Esophagus squamous epithelium (tissue), 5 donors: ENCODE measurements at places on chromosomes 3 and 15. TPM values are rescaled to one million over a fixed set of nuclear protein-coding genes. Genes with fewer than 3 reads are reported as not detected.
A peak's percentile ranks its signal among the peaks of the same experiment; 100 is the strongest.

DNA sequence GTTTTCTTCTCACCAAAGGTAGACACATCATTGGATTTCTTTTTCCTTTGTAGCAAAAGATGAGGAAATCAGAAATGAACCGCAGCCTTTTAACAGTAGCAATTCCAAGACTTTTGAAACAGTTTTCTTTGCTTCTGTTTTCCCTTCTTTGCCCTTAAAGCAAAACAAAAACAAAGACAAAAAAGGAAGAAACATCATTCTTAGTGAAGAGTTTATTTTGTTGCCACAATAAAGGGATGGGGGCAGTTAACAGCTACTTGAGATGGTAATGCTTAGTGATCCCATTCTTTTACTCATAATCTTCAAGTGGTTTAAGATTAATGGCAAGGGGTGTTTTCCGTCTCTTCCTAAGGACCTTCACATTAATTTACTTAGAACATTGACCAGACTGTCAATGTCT lies 218.8 kb downstream of the MEIS2 start:
- H3K4me3 ChIP-seq = no peak overlapping the region
- peaks cover 7% of the 10 kb centered on the region for H3K27me3 ChIP-seq
- no peaks in the 10 kb centered on the region for H3K36me3 ChIP-seq
- no peak overlapping the region for H3K27ac ChIP-seq

DNA sequence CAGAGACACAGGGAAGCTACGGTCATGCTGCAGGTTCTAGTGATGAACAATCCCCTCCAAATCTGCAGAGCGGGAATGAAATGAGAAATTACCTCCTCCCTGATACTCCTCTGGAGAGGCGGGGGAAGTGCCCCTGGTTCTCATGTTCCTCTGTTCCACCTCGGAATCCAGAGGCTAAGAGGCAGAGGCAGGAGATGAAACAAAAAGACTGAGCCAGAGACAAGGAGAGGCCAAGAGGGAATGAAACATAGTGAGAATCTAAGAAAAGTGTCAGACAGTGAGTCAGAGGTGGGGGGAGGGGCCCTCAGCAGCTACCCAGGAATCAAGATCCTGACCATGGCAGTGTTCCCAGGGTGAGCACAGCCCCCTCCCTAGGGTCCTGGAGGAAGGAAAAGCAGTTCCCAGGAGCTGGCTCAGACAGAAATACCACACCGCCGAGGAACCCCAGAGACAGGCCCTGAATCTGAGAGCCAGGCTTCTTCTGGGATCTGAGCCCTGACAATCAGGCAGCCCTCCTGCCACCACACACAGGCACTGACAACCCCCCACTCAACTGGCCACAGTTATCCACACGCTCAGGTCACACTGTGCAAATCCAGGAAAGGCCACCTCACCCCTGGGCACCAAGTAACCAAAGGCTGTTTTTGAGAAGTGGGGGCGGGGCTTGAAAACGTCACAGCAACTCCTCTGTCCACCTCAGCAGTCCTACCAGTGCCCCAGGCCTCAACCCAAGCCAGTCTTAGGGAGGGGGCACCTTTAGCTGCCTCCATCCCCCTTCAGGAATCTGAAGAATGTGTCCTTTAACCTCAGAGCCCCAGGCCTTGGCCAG lies 2.4 kb downstream of the CSRNP1 start:
- peak overlapping the region; percentile 98 for H3K27ac ChIP-seq
- peaks cover 62% of the 10 kb centered on the region for H3K4me1 ChIP-seq
- DNase-seq = no peak
- H3K36me3 ChIP-seq = peaks cover 7% of the 10 kb centered on the region
- H3K27me3 ChIP-seq = no peaks in the 10 kb centered on the region

GRCh38 chr3:69405067-69405466 lies 19.2 kb upstream of the FRMD4B start:
- no peaks in the 10 kb centered on the region for H3K27me3 ChIP-seq
- no peak for DNase-seq
- H3K4me1 ChIP-seq = peaks cover 15% of the 10 kb centered on the region
- H3K36me3 ChIP-seq = no peaks in the 10 kb centered on the region

DNA sequence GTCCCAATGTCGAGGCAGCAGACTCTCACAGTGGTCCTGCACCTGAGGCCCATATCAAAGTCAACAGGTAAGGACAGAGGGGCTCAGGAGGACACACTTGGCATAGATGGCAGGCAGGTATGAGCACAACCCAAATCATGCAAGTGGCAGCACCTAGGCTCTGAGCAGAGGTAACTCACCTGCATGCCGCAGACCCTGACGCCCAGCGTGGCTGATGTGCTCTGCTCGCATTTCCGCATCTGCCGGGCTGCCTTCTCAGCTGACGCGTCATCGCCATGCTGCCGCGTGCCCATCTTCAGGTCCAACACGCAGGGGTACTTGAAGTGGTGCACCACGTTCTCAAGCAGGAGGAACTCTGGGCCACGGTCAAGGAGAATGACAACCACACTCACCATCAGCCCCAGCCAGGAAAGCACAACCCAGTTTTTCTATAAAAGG lies 4.2 kb upstream of the GMPPB start:
- no peak overlapping the region for H3K4me3 ChIP-seq
- peaks cover 9% of the 10 kb centered on the region for H3K4me1 ChIP-seq
- H3K27ac ChIP-seq = no peak overlapping the region

DNA sequence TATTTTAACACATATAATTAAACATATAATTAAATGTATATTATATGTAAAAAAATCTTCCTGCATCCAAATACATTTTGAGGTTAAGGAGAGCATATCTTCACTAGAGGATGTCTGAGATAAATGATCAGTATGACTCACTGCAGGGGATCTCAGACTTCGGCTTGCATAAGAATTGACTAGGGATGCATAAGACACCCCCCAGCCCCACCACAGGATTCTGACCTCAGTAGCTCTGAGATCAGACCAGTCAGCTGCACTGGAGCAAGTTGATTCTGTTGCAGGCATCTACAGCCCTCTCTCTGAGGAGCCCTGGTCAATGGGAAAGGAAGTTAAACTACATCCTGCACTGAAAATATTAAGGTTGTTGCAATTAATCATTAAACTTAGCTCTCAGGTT lies 29.0 kb upstream of the TBC1D21 start:
- H3K27ac ChIP-seq = no peak overlapping the region
- H3K4me1 ChIP-seq = no peaks in the 10 kb centered on the region
- DNase-seq = no peak
- no peaks in the 10 kb centered on the region for H3K27me3 ChIP-seq
- H3K36me3 ChIP-seq = no peaks in the 10 kb centered on the region
- no peak overlapping the region for H3K4me3 ChIP-seq

GRCh38 chr3:124492824-124493223 lies 237.4 kb upstream of the UMPS start:
- no peaks in the 10 kb centered on the region for H3K36me3 ChIP-seq
- H3K4me1 ChIP-seq = no peaks in the 10 kb centered on the region
- H3K4me3 ChIP-seq = no peak overlapping the region
- no peaks in the 10 kb centered on the region for H3K27me3 ChIP-seq

DNA sequence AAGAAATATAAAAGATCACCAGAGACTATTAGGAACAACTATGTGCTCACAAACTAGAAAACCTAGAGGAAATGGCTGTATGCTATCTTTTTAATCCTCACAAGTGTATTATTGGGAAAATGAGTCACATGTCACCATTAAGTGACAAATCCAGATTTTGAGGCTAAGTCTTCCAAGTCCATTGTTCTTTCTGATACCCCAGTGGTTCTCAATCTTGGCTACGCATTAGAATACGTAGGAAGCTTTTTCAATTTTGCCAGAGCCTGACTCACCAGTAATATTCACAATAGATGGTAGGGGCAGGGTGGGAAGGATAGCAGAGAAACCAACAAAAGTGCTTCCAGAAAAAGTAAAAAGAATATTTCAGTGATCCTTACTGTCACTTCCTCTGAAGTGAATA lies 117.0 kb downstream of the FILIP1L start:
- no peak for DNase-seq
- no peak overlapping the region for H3K4me3 ChIP-seq
- no peaks in the 10 kb centered on the region for H3K27me3 ChIP-seq
- no peak overlapping the region for H3K27ac ChIP-seq
- H3K36me3 ChIP-seq = no peaks in the 10 kb centered on the region

GRCh38 chr3:74351213-74351612 lies 263.2 kb downstream of the CNTN3 start:
- no peaks in the 10 kb centered on the region for H3K36me3 ChIP-seq
- no peaks in the 10 kb centered on the region for H3K27me3 ChIP-seq
- no peak overlapping the region for H3K27ac ChIP-seq

DNA sequence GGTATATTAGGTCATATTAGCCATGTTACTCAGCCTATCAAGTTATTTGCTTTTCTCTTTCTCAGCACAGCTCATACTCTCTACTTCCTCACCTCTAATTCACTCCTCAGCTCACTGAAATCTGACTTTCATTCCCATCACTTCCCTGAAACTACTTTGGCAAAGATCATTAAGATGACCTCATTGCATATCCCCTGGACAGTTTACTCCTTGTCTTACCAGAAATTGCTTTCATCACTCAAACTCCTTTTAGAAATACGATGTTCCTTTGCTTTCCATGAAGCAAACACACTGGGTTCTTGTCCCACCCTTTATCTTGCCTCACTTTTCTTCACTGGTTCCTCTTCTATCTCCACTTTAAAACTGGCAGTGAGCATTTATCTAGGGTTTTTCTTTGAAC lies 354.4 kb downstream of the TUSC7 start:
- H3K4me3 ChIP-seq = no peak overlapping the region
- no peak overlapping the region for H3K27ac ChIP-seq
- no peak for DNase-seq
- no peaks in the 10 kb centered on the region for H3K36me3 ChIP-seq
- no peaks in the 10 kb centered on the region for H3K4me1 ChIP-seq
- H3K27me3 ChIP-seq = no peaks in the 10 kb centered on the region

DNA sequence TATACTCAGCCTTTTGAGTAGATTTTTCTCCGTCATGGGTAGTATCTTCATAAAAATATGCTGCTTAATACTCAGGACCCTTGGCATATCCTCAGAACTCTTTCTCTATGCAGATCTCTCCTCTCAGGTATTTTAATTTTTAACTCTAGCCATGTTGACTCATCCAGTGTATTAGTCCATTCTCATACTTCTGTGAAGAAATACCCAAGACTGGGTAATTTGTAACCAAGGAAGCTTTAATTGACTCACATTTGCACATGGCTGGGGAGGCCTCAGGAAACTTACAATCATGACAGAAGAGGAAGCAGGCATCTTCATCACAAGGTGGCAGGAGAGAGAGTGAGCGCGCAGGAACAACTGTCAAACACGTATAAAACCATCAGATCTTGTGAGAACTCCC lies 129.3 kb upstream of the CD96 start:
- no peaks in the 10 kb centered on the region for H3K36me3 ChIP-seq
- no peak for DNase-seq
- H3K4me1 ChIP-seq = no peaks in the 10 kb centered on the region
- H3K27ac ChIP-seq = no peak overlapping the region
- no peak overlapping the region for H3K4me3 ChIP-seq

DNA sequence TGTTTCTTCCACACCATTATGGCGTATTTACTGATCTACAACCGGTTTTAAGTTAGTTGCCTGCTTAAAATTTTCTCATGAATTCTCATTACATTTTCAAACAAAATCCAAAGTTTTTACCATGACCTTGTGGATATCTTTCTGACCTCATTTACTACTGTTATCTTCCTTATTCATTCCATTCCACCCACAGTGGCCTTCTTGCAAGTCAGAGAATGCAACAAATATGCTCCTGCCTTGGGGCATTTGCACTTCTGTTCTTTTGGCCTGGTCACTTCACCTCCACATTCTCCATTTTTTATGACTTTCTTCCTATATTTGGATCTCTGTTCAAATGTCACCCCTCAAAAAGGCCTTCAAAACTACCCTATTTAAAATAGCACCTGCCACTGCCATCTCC lies 8.8 kb upstream of the SLC15A2 start:
- H3K27ac ChIP-seq = no peak overlapping the region
- no peaks in the 10 kb centered on the region for H3K36me3 ChIP-seq
- H3K27me3 ChIP-seq = no peaks in the 10 kb centered on the region
- no peak overlapping the region for H3K4me3 ChIP-seq
- H3K4me1 ChIP-seq = no peaks in the 10 kb centered on the region
- no peak for DNase-seq

DNA sequence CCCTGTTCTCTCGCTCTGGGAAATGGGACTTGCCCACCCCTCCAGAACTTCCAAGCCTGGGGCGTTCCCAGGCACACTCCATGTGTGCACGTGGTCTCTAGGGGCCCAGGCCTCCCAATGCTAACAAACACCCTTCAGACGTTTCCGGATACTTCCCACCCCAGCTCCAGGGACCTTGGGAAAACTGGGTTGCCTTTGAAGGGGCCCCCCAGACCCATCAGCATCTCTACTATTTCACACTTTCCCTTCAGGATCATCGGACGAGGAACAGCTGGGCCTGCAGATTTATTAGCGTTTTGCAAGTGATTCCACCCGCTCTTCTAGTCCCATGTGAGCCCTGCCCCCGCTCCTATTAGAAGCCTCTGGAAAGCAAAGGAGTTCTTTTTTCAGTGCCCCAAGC lies 63.2 kb downstream of the MAGEF1 start:
- no peak for DNase-seq
- H3K27ac ChIP-seq = no peak overlapping the region
- H3K4me3 ChIP-seq = no peak overlapping the region
- H3K27me3 ChIP-seq = no peaks in the 10 kb centered on the region
- H3K36me3 ChIP-seq = no peaks in the 10 kb centered on the region
- peaks cover 43% of the 10 kb centered on the region for H3K4me1 ChIP-seq

GRCh38 chr15:69848551-69849231 lies 249.0 kb downstream of the TLE3 start:
- no peaks in the 10 kb centered on the region for H3K36me3 ChIP-seq
- DNase-seq = no peak
- no peak overlapping the region for H3K27ac ChIP-seq
- no peaks in the 10 kb centered on the region for H3K4me1 ChIP-seq

GRCh38 chr3:10694179-10694578 lies 121.8 kb upstream of the SLC6A11 start:
- no peaks in the 10 kb centered on the region for H3K27me3 ChIP-seq
- H3K36me3 ChIP-seq = no peaks in the 10 kb centered on the region
- no peaks in the 10 kb centered on the region for H3K4me1 ChIP-seq
- H3K4me3 ChIP-seq = no peak overlapping the region
- no peak for DNase-seq

DNA sequence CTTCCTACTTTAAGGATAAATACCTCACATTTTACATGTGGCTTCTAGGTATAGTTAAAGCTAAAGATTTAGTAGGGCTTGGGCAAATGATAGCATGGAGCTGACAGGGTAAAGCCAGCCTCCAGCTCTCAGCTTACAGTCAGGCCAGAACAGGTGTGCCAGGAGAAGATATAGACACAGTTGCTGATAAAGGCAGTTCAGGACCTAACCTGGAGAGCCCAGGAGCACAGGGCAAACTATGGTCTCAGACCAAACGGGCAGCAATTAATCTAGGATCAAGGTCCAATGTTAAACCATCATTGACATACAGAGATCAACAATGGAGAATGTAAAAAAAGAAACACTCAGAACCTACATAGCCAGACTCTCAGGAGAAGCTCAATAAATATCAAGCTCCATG lies 4.0 kb downstream of the WDR49 start:
- H3K4me1 ChIP-seq = peaks cover 44% of the 10 kb centered on the region
- no peak for DNase-seq
- no peak overlapping the region for H3K4me3 ChIP-seq
- H3K27me3 ChIP-seq = no peaks in the 10 kb centered on the region
- H3K36me3 ChIP-seq = no peaks in the 10 kb centered on the region
- no peak overlapping the region for H3K27ac ChIP-seq

Gene PRSS50
- 0.19 TPM for total RNA-seq

Gene MRPL3
- total RNA-seq = 100 TPM

Gene FANCD2OS
- not detected for total RNA-seq

Gene EXD1
- total RNA-seq = not detected
